CD4-positive, alpha-beta T cell treated with Interleukin-17A for 4 hours (primary cell): ENCODE measurements at places on chromosomes 7 and 10.

- no peak for DNase-seq
Measured at GRCh38 chr10:7475939-7476338, 65.1 kb upstream of the SFMBT2 start.

- no peak for DNase-seq
Measured at GRCh38 chr10:96263176-96263575, 8.2 kb downstream of the BLNK start.

- DNase-seq = no peak
Measured at GRCh38 chr7:96931891-96932290, 73.5 kb upstream of the DLX6 start.

DNA sequence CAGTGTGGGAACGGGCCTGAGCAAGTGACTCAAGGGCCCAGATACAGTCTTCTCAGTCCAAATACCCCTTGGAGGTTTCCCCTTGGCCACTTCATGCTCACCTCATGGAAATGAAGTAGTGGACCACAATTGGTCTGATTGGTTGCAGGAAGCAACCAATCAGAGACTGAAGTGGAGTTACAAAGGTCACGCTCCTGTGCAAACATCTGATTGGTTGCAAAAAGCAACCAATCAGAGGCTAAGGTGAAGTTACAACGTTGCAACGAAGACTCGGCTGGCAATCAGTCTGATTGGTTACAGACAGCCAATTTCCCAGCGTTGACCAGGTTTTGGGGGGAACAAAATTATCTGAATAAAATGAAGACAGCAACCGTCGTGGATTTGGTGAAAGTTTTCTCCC, 72.5 kb downstream of the CDHR3 start:
- no peak for DNase-seq

GRCh38 chr7:117836-118614, 74.3 kb upstream of the FAM20C start:
- no peak for DNase-seq

DNA sequence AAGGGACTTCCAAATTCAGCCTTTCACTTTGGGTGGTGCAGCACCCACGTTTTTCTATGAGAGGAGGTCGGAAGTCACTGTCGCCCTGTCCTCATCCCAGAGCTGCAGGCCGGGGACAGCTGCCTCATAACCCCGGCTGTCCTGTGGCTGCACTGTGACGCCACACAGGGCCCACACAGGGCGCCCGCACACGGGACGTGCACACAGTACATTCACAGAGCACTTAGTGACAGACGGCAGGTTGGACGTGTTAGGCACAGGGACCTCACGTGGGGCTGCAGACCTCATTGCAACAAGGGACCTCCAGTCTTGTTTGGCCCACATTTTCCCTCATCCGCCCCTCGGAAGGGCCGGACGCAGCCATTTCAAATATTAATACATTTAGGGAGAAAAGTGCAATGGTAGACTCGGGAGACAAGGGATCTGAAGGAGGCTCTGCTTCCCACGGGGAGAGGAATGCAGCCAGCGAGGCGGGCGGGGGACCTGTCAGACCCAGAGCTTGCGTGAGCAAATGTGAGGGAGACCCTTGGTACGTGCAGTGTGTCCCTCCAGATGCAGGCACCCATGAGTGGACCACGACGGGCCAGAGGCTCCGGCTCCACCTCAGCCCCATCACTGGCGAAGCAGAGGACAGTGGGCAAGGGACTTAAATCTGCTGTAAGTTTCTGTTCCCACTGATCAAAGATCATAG, 86.7 kb downstream of the VOPP1 start:
- DNase-seq = no peak

DNA sequence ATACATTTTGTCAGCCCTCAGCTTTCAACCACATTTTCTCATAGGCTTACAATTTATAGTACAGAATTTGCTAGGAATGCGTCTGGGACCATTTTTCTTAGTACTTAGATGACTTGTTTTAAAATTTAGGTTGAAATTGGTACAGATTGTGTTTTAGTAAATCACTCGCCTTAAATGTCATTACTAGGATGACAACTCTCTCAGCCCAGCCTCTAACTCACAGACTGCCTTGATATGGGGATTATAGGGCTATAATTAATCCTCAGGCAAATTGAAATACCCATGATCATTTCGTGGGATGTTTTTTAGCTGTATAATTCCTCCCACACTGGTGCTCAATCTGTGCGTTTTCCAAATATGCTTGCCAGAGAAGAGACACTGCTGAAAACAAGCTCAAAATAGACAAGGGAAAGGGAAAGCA, 299.7 kb upstream of the AKR1E2 start:
- DNase-seq = no peak

GRCh38 chr10:44263771-44264170, 121.1 kb downstream of the CXCL12 start:
- no peak for DNase-seq

DNA sequence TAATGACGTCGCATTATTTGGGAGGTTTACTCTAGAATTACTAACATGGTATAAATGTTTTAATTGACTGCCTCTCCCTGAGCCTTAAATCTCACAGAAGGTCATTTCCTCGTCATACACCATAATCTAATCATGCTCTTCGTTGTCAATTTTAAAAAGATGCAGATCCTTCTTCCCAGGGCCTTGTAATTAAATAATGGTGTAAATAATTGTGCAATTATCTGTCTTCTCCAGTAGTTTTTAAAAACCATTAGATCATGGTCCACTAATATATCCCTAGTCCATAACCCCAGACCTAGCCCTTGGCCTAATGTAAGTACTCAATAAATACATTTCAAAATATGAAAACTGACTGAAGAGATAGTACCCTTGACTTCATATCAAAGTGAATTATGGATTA, 181.5 kb upstream of the GNAI1 start:
- DNase-seq = no peak

GRCh38 chr7:41570766-41571165, 132.1 kb downstream of the INHBA start:
- DNase-seq = no peak

DNA sequence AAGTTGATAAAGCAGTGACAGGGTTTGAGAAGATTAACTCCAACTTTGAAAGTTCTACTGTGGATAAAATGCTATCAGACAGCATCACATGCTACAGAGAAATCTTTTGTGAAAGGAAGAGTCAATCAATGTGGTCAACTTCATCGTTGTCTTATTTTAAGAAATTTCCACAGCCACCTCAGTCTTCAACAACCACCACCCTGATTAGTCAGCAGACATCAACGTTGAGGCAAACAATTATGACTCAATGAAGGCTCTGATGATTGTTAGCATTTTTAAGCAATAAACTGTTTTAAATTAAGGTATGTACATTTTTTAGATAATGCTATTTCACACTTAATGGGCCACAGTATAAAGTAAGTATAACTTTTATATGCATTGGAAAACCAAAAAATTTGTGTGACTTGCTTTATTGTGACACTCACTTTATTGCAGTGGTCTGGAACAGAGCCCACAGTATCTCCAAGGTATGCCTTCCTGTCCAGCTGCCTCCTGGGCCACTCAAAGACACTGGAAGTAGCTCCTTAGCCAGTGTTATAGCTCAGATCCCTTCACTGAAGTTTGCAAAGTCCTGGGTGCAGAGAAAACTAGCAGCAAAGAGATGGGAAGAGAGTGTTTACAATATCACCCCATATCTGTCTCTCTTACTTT, 293.1 kb downstream of the ARHGAP12 start:
- DNase-seq = no peak

- DNase-seq = no peak
Measured at GRCh38 chr7:85186083-85186520, 754 bp downstream of the SEMA3D start.

DNA sequence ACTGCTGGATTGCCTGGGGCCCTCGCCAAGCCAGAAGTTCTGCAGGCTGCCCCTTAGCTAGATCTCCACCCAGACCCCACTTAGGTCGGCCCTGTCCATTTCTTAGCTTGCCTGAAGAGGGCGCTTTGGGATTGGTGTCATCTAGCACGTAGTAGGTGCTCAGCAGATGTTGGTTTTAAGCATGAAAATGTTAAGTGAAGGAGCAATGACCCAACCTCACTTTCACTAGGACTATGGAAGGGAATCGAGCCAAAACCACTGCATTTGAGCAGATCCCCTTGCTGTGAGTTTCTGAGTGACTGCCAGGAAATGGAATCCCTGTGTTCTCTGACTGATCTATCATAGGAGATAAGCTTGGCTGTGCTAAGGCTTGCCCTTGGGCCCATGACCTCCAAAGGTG, 131.7 kb upstream of the EEPD1 start:
- peak; percentile 20 for DNase-seq

DNA sequence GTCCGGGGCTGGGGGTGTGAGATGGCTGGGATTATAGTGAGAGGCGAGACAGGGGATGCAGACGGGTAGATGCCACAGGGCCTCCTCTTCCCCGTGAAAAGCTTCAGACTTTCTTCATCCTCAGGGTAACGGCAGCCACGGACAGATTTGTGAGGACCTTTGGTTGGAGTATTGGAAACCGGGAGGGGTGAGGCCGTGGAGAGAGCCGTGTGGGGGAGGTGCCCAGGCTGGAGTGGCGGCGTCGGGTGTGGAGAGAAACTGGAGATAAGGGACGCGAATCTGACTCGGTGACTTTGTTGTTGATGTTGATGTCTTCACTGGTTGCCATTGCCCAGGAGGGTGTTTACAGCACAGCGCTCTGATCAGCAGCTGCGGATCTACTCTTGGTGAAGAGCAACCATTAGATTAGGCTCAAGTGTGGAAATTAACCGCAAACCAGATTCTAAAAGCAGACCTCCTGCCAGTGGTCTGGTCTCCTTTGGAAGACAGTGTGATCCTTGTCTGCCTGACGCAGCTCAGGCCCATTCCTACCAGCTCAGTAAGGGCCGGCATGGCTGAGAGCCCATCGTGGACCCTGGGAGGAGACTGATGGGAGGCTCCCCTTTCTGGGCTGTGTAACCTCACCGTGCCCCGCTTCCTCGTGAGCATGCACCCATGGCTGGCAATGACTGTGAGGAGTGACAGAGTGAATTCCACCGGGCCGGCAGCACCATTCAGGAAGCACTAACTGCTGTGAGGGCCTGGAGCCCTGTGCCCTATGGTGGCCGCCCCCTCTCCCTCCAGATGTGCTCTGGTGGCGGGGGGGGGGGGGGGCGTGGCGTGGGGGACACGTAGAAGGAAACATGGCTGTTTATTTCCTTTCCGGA, 90.3 kb downstream of the INPP5A start:
- DNase-seq = peak; percentile 27

DNA sequence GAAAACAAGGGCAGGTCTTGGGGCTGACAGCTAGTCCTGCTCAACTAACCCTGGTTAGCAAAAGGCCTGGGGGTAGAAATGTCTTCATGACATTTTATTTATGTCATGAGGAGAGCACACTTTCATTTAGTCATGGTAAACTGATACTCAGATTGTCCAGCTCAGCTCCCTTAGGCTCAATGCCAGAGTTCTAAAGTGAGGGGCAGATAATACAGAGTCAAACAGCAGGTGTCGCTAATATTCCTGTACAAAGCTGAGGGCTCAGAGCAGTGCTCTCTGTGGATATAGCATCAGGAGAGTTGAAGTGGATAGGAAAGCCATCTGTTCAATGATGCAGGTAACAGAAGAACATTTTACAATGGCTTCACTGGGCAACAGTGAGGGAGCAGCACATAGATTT, 26.8 kb upstream of the CALCR start:
- no peak for DNase-seq

DNA sequence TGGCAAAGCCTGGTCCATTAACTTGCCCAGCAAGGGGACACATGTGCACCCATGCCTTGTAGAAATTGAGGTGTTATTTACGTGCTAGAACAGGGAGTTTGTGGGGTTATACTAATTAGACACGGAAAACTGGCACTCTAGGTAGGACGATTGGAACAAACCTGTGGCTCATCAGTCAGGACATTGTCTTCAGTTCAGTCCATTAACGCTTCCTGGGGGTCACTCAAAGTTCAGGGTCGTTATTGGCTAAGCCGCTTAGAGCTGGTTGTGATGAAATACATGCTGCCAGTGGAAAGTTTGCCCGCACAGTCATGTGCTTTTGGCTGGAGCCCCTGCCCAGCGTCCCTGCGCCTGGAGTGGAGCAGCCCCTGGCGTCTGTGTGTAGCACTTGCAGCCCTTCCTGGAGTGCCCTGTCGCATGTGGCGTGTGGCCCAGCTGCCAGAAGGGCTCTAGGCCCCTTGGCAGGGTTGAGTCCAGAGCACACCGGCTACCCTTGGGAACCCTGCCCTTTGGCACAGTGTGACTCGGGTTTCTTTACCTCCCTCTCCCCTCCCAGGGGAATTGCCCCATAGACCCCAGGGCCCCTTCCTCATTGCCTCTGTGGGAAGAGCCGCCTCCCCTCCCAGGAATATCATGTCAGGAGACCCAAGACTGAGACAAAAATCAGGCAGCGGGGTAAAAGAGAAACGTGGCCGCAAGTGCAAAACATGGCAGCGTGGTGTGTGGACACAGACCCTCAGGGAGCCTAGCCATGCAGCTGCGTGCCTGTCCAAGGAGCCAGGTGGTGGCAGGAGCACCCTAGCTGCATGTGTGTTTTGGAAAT, 9.8 kb downstream of the ZNF775 start:
- no peak for DNase-seq

DNA sequence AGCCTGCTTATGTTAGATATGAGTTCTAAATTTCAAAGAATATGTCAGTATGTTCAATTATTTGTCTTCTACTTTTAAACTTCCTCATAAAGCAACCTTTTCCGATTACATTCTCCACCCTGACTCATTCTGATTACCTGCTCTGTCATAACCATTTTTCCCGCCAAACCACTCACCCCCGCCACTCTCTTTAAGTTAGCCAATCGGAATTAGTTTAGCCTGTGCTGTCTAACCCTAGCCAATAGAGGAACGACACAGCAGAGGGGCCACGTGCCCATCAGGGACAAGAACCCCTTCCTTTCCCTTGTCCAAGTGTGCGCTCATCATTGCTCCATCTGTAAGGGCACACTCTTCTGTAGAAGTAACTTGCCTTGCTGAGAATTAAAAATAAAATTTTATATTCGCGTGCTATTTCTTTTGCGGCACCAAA, 91.4 kb downstream of the CCDC71L start:
- DNase-seq = no peak

DNA sequence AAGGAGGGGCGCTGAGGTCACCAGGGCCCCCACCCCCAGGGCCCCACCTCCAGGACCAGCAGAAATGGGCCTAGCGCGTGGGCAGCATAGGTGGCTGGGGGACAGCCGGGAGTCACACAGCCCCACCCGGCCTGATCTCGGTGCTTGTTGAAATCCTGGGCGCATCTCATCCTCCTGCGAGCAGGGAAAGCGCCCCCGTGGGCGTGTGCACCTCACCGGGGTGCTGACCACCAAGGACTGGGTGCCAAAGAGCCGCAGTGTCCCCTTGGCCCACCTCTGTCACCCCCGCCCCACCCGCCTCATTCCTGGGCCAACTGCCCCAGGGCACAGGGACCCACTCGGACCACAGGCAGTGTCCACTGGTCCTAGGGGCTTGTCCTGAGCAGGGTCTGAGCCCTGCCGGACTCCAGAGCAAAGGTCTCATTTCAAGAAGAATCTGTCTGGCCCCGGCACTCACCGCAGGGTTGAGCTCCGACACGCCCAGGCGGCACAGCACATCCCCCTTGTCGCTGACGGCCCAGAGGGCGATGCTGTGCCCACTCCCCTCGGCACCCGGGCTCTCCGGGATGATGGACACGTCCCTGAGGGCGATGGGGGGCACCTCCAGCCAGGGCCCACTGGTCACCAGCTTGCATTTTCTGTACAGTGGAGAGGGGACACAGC, 11.4 kb downstream of the BHLHA15 start:
- DNase-seq = no peak
